GM10248 (cell line): ENCODE measurements at places on chromosomes 5 and 9.

DNA sequence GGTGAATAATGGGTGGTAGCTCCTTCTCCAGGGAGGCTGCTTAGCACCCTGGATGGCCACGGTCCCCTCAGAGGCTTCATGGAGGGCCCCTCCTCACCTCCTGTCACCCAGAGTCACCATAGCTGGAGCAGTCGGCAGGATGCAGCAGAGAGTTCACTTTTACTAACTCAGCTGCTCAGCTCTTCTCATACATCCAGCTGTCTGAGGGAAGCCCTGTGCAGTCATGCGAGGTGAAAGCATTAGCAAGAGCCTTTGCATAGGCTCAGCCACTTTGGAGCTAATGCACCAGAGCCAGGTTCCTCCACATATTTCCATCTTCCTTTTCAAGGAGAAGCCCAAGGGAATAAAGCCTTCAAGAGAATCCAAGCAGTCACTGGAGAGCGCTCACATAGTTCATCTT, 499.2 kb downstream of the BNC2 start:
- no peak for DNase-seq

GRCh38 chr5:149546974-149547373, 4.3 kb downstream of the CSNK1A1 start:
- DNase-seq, result no peak

DNA sequence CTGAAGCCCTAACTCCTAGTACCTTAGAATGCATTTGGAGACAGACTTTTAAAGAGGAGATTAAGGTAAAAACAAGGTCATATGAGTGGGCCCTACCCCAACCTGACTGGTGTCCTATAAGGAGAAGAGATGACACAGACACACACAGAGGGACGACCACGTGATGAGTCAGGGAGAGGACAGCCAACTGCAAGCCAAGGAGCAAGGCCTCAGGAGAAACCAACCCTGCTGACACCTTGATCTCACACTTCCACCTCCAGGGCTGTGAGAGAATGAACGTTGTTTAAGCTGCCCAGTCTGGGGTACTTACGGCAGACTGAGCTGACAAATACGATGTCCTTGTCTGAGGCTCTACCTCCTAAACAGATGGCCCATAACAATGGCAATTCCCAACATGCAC, 93.6 kb downstream of the ROR2 start:
- DNase-seq, result no peak

GRCh38 chr9:80213613-80214012, 641.8 kb downstream of the TLE4 start:
- DNase-seq, result no peak
